ENCODE measurements at places on chromosomes 2 and 18.

GRCh38 chr18:79621501-79621900, 58.1 kb upstream of the CTDP1 start:
- DNase-seq: no peak

- no peak for DNase-seq
Measured at GRCh38 chr2:222025881-222026271, 272.9 kb downstream of the PAX3 start.

GRCh38 chr2:101985101-101985792, 6.5 kb upstream of the IL1R2 start:
- no peak for DNase-seq

GRCh38 chr2:237234268-237234667, 148.6 kb downstream of the COPS8 start:
- DNase-seq: no peak

DNA sequence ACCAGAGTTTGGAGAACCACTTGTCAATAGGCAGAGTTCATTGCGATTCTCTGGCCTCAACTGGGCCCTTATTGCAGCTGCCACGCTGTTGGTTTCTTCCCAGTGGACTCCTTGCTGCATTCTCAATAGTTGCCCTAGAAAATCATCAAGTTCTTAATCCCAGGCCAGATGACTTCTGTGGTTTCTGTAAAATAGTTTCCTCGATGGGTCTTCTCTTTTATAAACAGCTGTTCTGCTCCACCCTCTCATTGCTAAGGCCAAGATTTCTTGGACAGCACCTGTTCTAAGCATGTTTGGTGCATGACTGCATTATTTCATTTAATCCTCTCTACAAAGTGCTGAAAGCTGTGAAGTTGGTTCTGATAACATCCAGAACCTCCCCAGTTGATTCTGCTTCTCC, 131.0 kb downstream of the BCL2L11 start:
- DNase-seq: no peak

DNA sequence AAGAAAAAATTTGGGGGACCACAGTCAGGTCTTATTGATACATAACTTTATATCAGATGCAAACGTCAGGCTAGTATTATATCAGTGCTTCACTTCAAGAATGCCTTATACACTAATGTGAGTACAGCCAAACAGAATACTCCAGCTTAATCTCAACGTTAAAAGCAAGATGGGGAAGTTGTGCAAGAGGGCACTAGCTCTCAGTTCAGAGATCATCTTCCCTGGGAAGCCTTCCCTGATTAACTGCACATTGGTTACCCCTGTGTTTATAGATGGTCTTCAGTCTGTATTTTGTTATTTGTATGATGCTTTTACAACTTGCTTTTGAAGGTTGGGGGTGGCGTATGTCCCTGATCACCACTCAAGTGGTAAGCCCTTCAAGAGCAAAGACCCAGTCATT, 11.4 kb downstream of the EPAS1 start:
- no peak for DNase-seq

- no peak for DNase-seq
Measured at GRCh38 chr2:139424101-139424500, 643.9 kb upstream of the NXPH2 start.

DNA sequence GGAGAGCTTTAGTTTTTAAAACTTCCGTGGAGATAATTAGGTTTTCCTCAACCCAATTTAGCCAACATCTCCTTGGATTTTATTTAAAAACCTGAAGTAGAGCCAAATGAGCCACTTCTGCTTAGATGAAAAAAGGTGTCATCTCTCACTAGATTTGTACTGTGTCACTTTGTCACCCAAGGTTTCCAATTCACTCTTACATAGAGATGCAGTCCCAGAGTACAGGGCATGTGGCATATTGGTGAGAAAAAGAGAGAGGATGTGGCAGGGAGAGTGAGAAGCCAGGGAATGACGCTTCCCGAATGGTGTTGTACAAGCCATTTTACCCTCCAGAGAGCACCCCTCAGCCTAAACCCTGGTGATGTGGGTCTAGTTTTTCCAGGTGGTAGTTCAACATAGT, 44.4 kb upstream of the CTLA4 start:
- DNase-seq: no peak

- DNase-seq: no peak
Measured at GRCh38 chr2:168661863-168662256, 140.6 kb upstream of the NOSTRIN start.

- no peak for DNase-seq
Measured at GRCh38 chr2:691821-692761, 14.9 kb upstream of the TMEM18 start.

DNA sequence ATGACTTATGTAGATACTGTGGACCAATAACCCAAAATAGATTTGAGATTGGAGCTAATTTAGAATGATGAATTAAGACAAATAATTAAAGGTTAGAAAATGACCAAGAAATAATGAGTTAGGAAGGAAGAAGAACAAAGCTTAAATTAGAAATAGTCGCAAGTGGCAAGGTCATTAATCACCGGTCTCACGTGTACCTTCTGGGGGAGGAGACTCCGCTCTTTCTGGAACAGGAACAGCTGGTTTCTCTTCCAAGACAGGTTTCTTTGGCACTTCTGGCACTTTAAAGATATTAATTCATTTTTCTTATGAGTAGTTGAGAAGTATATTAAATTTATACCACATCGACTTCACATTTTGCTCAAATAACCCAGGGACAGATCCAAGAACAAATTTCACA, 156.7 kb downstream of the TTN start:
- no peak for DNase-seq

- no peak for DNase-seq
Measured at GRCh38 chr2:41829052-41829451, 218.8 kb upstream of the PKDCC start.

DNA sequence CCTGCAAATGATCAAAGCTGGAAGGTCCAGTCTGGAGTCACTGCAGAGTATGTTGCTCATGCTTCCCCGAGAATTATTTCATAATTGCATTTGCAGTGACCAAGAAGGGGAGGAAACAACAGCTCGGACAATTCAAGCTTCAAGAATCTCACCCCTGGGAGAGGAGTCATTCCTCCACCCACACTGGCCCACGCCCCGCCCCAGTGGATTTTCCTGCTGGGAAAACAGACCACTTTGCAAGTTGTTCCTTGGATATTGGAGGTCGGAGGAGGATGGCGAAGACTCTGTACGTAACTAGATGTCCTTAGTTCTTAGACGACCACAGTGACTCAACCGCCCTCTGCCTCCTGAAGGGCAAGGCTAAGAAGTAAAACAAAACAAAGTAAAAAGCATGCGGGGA, 159.4 kb downstream of the TPO start:
- no peak for DNase-seq

GRCh38 chr18:36035253-36035652, 32.1 kb downstream of the RPRD1A start:
- no peak for DNase-seq

GRCh38 chr2:4369826-4370419, 666.5 kb downstream of the DCDC2C start:
- DNase-seq: no peak

DNA sequence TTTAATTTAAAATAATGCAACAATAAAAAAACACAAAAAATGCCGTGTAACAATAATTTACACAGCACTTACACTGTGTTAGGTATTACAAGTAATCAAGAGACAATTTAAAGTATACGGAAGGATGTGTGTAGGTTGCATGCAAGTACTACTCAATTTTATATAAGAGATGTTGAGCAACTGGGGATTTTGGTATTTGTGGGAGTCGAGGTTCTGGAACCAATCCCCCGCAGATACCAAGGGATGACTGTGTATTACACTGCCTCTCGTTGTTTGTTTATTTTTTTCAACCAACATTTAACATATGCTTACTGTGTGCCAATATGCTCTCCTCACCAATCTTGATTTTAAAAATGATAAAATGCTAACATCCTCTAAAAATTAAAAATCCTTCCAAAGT, 24.8 kb downstream of the MAP3K2 start:
- DNase-seq: no peak

- DNase-seq: no peak
Measured at GRCh38 chr18:4107049-4107467, 348.0 kb downstream of the DLGAP1 start.

DNA sequence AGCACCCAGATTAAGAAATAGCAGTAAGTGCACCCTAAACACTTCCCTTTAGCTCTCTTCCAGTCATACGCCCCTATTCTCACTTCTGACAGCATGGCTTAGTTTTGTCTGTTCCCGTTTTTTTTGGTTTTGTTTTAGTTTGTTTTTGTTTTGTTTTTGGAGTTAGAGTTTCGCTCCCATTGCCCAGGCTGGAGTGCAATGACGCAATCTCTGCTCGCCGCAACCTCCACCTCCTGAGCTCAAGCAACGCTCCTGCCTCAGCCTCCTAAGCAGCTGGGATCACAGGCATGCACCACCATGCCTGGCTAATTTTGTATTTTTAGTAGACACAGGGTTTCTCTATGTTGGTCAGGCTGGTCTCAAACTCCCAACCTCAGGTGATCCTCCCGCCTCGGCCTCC, 2067.7 kb downstream of the SUCLG1 start:
- no peak for DNase-seq

- no peak for DNase-seq
Measured at GRCh38 chr2:152037743-152038435, 61.0 kb downstream of the CACNB4 start.

DNA sequence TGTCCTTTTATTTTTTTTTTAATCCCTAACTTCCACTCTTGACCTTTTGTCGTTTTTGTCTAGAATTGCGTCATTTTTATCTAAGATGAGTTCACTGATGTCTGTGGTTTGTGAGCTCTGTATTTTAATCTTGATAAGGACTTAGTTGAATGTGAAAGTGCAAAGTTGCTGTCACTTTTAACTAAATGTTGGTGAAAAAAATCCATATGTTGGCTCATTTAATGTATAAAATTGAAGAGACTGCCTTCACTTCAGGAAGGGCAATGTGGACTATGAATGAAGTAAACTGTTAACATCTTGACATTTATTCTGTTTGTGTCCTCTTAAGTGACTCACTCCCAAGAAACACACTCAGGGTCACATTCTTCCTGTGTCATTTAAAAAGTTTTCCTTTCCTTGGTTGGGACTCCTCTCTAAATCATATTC, 256.6 kb upstream of the RASGRP3 start:
- DNase-seq: no peak

GRCh38 chr2:1979569-1979968, 235.3 kb upstream of the PXDN start:
- no peak for DNase-seq

DNA sequence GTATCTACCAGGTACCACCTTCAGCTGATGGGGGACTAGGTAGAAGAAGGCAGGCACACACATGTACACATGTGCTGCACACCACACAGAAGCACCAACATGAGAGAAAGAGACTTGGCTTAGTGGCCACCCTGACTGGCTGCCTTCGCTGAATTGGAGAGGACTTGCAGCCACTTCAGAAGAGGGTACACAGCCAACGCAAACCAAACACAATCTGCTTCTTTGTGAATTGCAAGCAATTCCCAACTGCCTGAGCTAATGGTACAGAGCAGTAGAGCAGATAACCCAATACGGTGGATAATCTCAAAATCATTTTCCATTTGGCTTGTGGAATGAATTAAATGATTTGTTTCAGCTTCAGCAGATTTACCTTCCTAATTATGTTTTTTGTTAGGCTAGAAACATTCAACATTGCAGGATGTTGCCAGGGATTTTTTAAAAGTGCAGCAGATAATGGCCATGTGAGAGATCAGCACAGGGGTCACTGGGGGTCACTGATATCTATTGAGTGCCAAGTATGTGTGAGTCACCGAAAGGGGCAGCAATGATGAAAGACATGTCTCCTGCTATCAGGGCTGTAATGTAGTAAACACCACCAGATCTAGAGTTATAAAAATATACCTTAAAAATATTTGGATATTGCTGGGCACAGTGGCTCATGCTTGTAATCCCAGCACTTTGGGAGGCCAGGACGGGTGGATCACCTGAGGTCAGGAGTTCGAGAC, 652.6 kb downstream of the BCL11A start:
- no peak for DNase-seq

- no peak for DNase-seq
Measured at GRCh38 chr2:176682278-176682677, 413.0 kb downstream of the MTX2 start.

GRCh38 chr18:50527636-50528307, 32.1 kb upstream of the MAPK4 start:
- no peak for DNase-seq

DNA sequence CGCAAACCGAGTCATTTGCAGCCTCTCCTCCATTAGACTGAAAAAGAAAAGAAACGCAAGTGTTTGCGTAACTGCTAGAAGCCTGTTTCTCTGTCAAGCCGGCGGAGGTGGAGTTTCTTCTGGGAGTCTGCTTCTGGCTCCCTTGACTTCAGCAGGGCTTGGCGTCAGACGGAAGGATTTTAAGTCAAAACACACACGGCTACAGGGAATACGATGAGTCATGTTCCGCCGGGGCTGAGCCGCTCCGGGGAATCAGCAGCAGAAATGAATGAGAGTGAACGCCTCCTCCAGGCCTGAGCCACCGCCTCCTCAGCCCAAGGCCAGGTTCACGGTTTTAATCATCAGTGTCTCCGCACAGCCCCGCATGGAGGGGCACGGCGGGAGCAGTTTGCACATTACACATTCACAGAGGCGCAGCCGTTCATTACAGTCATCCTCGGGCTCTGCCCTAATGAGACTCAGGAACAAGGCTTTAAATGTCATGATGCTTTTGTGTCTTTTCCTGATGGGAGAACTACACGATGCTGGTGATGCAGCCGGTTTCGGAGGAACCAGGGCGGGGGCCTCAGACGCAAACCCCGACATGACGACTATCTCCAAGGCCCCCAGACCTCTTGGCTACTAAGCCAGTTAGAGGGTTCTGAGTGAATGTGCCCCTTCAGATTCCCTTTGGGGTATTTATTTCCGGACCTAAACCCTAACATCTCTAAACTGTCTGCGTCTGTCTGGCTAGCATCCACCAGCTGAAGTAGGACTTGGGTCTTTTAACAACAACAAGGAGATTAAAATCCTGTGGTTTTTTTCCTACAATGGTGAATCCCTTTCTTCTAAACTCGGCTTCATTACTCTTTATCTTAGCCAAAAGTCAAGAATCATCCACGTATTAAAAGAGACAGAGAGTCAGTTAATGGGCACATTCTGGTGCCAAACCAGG, 11.1 kb upstream of the SCG2 start:
- no peak for DNase-seq

- no peak for DNase-seq
Measured at GRCh38 chr2:122670897-122671296, 915.4 kb downstream of the TSN start.

- DNase-seq: no peak
Measured at GRCh38 chr2:67453310-67453709, 56.2 kb downstream of the ETAA1 start.

DNA sequence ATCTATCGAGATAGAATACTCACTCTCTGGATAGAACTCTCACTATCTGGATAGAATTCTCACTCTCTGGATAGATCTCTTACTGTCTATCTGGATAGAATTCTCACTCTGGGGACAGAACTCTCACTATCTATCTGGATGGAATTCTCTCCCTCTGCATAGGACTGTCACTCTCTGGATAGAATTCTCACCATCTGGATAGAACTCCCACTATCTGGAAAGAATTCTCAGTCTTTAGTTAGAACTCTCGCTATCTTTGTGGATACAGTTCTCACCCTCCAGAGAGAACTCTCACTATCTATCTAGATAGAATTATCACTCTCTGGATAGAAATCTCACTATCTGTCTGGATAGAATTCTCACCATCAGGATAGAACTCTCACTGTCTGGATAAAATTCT, 16.5 kb downstream of the ABCG8 start:
- no peak for DNase-seq

All from activated CD4-positive, alpha-beta T cell treated with anti-CD3 and anti-CD28 coated beads, Interleukin-2, amount 50 U/mL, for 4 hours (primary cell).